Fibroblast of lung (primary cell): ENCODE measurements at places on chromosomes 4 and X. TPM values are rescaled to one million over a fixed set of nuclear protein-coding genes. Genes with fewer than 3 reads are reported as not detected.

Gene HSFX4
- not detected in 2 replicates for total RNA-seq

Gene ABCG2
- total RNA-seq: 0.51 and 1.3 TPM in 2 replicates

Gene FRAS1
- total RNA-seq: 0.66 and 1.8 TPM in 2 replicates

Gene CXCL13
- not detected in 2 replicates for total RNA-seq

Gene TCEAL7
- total RNA-seq: 32.5 and 52.6 TPM in 2 replicates

Gene BANK1
- 0.26 and 0.83 TPM in 2 replicates for total RNA-seq

Gene POU3F4
- total RNA-seq: under 0.01 TPM in 1 of 2 replicates, not detected in the other

Gene PPP2R2C
- total RNA-seq: under 0.01 and 0.17 TPM in 2 replicates
